ENCODE measurements at places on chromosomes 7 and 10.

DNA sequence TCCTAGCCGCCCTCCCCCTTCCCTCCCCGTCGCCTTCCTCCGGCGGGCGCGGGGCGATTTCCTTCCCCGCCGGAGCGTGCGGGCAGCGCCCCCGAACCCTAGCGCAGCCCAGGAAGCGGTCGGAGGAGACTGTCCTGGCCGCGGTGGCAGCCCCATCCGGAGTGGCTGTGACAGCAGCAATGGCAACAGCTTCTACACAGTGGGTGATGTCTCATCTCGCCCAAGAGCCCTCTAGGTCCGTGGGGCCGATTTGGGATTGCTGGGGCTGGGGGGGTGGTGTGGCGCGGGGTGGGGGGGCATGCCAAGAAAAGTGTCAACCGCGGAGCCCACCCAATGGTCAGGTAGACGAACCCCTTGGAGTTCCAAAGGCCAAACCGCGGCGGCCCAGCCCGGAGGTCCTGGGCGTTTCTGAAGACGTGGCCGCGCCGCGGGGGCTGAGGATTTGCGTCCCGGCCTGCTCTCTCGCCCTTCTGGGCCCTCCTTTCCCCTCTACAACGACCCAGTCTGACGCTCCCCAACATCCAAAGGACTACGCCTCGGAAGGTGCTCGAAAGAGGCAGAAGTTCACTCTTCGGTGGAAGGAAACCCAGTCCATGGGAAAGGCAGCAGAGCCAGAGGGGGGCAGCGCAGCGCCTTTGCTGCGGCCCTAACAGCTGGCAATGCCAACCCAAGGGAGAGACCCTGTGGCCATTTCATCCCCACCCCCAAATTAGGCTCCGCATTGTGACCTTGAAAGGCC, 603 bp upstream of the TWIST1 start:
- no peak for DNase-seq

DNA sequence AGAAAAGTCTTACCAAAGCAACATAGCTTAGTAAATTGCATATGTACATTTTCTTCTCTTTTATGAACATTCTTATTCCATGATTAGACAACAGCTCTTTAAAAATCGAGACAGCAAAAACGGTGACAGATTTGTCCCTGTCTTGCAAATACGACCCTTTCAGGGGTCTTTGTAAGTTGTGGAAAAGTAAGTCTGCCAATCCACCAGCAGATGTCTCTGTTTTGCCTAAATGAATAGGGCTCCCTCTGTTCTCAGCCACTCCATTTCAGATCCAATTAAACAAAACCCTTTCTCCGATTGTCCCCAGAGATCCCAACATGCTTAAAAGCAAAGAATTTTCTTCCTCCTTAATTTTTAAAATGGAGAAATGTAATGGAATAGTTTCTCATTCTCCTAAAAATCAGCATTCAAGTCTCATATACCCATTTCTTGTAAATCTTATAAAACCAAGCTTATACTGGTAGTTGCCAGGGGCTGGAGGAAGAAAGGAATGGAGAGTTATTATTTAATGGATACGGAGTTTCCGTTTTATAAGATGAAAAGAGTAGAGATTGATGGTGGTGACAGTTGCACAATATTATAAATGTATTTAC, 61.0 kb upstream of the NFE2L3 start:
- no peak for DNase-seq

DNA sequence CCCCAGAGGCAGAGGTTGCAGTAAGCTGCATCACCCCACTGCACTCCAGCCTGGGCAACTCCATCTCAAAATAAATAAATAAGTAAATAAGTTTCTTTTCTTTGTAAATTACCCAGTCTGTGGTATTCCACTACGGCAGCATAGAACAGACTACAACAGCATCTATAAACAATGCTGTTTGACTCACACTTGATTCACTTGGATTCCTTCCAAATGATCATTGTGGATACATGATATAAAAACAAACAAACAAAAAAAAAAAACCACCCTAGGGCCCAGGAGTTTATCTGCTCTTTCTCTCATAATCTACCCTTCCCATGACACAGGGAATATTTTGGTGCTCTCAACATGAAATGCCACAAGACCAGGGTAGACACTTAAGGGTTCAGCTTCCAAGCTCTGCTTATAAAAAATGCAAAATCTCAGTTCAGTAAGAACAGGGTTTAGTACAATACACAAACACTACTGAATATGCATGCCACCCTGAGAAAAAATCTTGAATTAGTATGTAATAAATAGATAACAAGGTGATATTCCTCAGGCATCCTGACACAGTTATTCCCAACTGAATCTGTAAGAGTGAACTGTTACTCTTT, 200.9 kb downstream of the FAM107B start:
- no peak for DNase-seq

GRCh38 chr7:74344786-74345185, 55.6 kb downstream of the CLIP2 start:
- DNase-seq: no peak

GRCh38 chr7:50828801-50829200, 46.1 kb upstream of the GRB10 start:
- DNase-seq: no peak

DNA sequence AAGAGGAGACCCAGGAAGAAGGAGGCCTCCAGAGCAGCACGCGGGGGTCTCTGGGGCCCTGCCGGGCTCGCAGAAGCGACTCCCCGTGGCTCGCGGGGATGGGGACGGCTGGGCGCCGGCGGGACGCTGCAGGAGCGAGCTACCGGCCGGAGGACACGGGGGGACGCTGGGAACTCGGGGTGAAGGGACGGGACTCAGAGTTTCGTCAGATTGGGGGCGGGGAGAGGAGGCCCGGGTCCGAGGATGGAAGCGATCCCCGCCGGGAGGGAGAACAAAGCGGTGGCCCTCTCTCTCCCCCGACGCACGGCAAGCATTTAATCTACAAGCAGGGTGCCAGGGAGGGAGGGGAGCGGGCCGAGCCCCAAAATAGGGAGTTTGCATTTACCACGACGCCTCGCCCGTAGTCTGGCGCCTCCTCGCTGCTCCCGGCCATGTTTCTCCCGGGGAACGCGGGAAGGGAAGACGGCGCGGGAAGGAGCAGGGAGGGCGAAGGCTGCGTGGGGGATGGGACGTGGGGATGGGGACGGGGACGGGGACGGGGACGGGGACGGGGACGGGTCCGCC, at the start of gene PRTFDC1:
TSS of gene PRTFDC1 (minus strand) at position 464 of the 564 bp plus-strand sequence. CDS start at position 433, 31 bp downstream.
- DNase-seq: peak; percentile 16

- DNase-seq: no peak
Measured at GRCh38 chr7:17660116-17660515, 280.2 kb downstream of the SNX13 start.

DNA sequence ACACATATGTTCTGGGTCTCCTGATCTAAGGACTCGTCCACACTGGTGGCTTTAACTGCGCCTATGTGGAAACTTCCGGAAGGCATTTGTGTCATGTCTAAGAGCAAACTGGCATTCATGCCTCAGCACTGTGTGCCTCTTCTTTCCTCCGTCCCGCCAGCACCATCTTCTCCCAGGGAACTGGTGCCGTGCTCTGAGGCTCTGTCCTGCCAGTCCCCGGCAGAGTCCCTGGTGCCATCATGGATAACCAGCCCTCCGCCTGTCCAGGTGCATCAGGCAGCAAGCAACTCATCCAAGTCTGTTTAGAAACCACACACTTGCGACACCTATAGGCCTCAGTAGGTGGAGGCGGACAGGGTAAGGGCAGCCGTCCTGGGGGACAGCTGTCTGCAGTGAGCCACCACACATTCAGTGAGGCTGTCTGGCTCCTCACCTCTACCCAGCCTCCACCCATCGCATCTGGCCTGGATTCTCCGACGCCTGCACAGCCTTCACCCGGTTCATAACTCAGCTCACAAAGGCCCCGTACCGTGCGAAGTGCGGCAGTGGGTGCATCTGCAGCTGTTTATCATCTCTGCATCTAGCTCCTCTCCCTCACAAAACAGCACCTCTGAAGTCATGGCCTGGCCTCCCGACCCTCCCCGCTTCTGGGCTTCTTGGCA, 162.7 kb downstream of the DIP2C start:
- DNase-seq: no peak

DNA sequence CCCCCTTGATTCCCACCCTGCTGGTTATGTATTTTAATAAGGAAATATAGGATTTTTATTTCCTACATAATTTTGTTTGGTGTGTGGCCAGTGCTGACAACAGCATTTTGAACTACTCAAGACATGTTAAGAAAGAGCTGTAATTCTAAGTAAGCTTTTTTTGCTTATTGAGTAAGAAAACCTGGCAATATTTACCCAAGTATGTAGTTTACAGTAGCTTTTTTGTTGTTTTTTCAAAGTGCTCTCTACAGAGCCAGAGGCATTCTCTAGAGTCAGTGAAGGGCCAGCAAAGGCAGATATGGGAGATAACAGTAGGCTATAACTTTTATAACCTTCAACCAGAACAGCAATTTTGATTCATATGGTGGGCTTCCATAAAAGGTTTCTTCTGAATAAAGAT, 63.2 kb upstream of the TMEM168 start:
- no peak for DNase-seq

DNA sequence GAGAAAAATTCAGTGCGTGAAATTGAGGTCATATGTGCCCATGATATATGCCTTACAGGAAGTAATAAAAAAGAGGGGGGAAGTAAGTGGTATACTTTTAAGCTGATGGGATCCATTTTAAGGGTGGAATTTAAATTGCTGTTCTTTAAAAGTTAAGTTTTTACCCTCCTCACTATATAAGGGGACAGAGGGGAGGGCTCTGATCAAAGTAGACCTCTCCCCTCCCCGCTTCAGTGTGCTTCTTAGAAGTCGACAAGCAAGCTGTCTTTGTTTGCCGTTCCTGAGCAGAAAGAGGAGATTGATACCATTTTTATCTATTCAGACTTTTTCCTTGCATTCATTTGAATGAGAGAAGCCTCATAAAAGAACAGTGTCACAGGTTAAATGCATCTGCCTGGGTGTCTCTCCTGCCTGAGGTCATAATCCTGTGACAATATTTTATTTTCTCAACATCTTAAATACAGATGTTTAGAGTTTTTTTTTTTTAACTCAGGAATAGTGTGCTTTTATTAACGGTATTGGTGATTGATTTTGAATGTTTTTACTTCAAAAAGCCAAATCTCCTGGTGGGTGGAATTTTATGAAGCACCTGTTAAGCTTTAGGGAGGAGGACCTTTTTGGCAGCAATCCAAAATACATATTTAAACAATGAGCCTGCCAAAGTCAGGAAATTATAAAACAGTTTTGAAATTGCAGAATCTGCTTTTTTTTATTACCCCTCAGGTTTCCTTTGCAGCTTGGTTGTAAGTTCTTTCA, 141.7 kb downstream of the KAT6B start:
- DNase-seq: no peak

GRCh38 chr7:2521952-2522591, 2.5 kb downstream of the LFNG start:
- DNase-seq: peak; percentile 52

DNA sequence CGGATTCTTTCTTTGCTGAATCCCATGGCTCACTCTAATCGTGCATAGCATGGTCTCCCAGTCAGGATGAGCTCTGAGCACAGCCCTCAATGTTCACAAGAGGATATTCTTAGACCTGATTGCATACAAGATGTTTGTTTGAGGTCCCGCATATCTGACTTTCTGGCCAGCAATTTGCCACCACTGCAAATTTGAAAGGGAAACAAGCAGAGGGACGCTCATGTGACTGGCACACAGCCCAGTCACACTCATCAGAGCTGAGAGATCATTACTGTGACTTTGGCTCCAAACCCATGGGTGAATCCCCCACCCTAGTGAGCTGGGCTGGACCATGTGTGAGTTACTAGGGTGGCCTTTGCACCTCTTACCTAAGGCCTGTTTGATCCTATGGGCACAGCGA, 9.9 kb downstream of the TAS2R41 start:
- no peak for DNase-seq

DNA sequence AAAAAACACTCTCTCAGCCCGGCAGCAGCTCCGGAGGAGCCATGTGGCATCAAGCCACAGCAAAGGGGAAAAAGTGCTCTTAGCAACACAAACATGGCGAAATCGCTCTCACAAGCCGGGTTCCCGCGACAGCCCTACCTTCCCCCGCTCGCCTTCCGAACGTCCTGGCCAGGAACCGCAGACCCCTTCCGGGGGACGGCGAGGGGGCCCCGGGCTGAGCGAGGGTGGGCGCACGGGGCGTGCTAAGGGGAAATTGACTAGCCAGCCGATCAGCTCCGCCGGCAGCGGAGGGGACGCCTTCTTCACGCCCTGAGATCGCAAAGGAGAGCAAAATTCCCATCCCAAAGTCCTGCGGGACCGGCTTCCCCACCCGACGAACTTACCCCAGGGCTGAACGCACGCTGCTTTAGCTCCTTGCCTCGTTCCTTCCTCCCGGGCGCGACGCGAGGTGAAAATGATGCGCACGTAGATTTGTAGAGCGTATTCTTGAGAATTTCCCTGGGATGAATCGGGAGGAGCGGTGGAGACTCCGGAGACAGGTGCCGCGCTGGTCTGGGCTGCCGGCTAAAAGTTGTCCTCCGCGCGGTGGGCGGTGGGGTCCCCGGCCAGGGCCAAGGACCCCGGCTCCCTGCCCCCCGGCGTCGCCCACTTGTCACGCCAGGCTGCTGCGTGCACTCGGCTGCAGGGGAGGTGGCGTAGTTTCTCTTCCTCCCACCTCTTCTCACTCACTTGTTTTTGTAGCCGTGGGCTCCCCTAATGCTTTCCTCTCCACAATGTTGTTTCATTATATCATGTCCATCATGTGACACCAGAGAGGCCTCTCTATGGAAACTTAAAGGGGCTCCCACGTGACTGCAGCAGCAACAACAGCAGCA, 220.1 kb upstream of the MKLN1 start:
- peak; percentile 81 for DNase-seq

- DNase-seq: no peak
Measured at GRCh38 chr10:93916257-93917063, 22.7 kb downstream of the SLC35G1 start.

GRCh38 chr10:62384057-62384446, 9.9 kb downstream of the ZNF365 start:
- DNase-seq: peak; percentile 34

DNA sequence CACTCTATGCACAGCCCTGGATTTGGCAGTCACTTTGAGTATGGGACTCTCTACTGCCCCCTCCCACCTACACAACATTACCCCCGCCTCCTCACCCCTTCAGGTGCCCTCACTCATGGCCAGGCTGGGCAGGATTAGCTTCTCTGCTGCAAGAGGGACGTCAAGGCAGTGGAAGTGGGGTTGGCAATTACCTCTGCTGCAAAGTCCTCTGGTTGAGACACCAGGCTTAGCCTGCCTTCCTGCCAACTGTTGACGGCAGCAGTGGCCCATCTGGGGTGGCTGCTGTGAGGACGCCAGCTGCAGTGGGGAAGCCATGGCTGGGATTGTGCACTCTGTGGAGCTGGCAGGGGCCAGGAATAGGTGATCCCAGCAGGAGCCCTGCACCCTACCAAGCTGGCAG, 26.7 kb downstream of the SVIL start:
- no peak for DNase-seq

GRCh38 chr7:118642396-118642795, 417.9 kb downstream of the ANKRD7 start:
- no peak for DNase-seq

GRCh38 chr7:104548861-104549260, 220.5 kb downstream of the LHFPL3 start:
- DNase-seq: no peak
